ENCODE measurements at places on chromosomes 11 and 22.

- no peak for DNase-seq
These were observed 98.8 kb downstream of the CRYBB2 start for GRCh38 chr22:25318081-25318823.

- DNase-seq = peak; percentile 76
These were observed 39.6 kb downstream of the LIF start for GRCh38 chr22:30206944-30207343.

DNA sequence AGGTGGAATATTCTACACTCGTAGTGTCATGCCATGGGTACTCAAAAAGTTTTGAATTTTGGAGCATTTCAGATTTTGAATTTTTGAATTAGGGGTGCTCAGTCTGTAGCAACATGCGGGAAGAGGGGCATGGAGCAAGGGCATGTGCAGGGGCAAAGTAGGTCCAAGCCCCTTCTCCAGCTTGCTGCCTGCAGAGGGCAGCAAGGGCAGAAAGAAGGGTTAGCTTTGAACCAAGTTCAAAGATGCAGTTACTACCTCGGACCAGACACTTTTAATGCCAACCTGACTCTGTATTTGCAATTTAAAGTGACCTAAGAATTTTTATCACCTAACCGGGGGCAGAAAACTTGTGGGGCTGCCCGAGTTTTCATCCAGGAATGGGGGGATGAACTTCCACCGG lies 68.2 kb downstream of the CD82 start:
- no peak for DNase-seq

DNA sequence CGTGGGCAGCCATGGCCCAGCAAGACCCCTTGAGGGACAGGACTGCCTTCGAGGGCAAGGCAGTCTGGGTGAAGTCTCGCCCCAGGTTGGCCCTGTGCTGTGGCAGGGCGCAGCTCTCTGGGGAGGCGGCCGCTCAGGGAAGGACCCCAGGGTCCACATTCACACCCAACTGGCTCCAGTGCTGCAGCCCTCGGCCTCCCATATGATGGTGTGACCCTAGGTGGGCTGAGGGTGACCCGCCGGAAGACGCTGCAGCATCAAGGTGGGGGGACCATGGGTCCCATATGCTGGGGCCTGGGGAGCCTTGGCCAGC lies 28.0 kb upstream of the CCDC188 start:
- DNase-seq = no peak

DNA sequence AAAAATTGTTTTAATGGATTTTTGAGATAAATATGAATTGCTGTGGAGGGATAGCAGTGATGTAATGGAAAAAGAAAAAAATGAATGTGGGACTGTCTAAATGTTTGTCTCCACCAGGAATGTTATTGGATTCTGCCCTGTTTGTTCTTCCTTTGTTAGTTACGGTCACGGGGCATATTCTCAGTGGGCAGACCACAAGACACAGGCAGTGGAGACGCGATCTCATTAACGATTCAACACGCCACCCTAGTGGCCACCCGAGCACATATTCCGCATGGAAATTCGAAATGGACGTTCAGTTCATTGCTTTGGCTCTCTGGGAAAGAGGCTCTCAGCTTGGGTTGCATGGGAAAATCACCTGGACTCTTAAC lies 151.8 kb upstream of the TTC12 start:
- DNase-seq = no peak

DNA sequence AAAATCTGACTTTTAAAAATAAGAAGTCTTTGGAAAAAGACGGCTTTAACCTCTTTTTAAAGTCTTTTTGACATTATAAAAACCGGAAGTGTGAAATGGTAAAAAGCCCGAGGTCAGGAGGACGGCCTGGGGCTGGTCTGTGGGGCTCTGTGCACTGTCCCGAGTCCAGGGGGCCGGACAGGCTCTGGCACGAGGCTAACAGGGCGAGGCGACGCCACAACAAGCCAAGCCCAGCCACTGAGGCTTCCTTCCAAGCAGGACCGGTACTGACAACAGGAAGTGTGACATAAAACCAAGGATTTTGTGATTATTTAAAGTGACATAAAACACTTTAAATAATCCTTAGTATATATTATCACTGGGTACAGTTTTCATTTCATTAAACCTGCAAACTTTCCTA lies 39.2 kb downstream of the BRD1 start:
- no peak for DNase-seq

GRCh38 chr11:60332846-60333245 lies 5.8 kb downstream of the MS4A6E start:
- no peak for DNase-seq

GRCh38 chr22:48805516-48805915 lies 1022.2 kb downstream of the BRD1 start:
- DNase-seq = no peak

GRCh38 chr22:40123387-40123786 lies 54.3 kb upstream of the TNRC6B start:
- DNase-seq = no peak

- no peak for DNase-seq
These were observed 534.3 kb downstream of the ETS1 start for GRCh38 chr11:128052912-128053641.

DNA sequence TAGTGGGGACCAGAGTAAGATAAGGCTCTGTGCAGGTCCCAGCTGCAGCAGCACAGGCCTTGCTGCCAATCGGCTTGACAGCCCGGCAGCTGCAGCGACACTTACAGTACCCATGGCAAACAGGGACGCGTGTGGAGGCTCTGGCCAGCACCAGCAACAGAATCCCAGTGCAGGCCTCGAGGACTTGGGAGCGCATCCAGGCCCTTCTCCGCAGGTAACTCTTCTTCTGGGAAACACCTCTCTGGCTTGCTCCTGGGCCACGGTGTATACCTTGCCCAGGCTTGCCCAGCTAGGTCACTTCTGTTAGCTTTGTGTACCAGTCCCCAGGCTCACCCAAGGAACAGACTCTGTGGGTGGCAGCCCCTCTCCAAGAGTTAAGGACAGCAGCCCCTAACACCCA lies 126.7 kb downstream of the CTTN start:
- no peak for DNase-seq

DNA sequence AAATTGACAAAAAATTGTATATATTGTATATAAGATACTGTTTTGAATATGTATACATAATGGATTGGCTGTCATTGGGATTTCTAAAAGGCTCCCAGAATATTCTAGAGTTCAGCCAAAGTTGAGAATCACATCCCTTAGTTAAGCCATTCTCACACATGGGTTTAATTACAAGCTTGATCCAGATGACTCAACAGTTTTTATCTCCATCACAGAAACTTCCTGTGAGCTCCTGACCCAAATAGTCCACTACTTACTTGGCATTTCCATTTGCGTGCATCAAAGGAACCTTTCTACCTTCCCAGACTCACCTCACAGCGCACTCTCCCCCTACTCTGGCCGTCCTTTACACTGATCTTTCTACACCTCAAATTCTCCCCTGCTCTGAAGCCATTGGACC lies 184.8 kb upstream of the ARHGAP20 start:
- no peak for DNase-seq

DNA sequence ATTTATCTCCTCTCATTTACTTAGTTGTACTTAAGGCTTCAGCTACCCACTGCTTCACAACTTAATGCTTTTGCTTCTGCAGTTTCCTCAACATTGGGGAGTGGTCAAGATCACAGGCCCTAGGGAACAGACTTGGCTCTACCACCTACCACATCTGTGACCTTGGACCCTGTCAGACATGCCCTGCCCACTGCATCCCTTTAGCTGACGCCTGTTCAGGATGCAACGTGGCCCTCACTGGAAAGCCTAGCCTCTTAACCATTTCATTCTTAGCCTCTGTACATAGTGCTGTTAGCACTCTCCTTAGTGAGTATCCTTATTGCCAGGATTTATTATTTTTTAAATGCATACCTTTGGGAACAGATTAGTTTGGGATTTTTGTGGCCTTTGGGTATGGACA lies 34.4 kb downstream of the TNRC6B start:
- DNase-seq = no peak

- DNase-seq = peak; percentile 82
These were observed 269.9 kb upstream of the SORL1-AS1 start for GRCh38 chr11:121722431-121723245.

DNA sequence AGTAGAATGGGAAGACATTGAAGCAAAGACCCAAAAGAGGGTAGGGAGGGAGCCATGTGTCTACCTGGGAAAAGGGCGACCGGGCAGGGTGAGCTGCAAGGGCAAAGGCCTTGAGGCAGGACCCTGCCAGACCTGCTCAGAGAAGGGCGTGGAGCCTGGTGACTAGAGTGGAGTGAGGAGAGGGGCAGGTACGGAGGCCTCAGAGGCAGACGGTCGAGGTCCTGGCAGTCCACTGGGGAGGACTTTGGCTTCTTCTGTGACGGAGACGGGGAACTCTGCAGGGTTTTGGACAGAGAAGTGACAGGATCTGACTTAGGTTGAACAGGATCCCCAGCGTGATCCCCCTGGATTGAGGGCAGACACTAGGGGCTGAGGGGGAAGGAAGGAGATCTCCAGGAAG lies 12.9 kb downstream of the RIBC2 start:
- DNase-seq = no peak

- DNase-seq = no peak
These were observed 146.2 kb downstream of the TRIM29 start for GRCh38 chr11:119991669-119992068.

DNA sequence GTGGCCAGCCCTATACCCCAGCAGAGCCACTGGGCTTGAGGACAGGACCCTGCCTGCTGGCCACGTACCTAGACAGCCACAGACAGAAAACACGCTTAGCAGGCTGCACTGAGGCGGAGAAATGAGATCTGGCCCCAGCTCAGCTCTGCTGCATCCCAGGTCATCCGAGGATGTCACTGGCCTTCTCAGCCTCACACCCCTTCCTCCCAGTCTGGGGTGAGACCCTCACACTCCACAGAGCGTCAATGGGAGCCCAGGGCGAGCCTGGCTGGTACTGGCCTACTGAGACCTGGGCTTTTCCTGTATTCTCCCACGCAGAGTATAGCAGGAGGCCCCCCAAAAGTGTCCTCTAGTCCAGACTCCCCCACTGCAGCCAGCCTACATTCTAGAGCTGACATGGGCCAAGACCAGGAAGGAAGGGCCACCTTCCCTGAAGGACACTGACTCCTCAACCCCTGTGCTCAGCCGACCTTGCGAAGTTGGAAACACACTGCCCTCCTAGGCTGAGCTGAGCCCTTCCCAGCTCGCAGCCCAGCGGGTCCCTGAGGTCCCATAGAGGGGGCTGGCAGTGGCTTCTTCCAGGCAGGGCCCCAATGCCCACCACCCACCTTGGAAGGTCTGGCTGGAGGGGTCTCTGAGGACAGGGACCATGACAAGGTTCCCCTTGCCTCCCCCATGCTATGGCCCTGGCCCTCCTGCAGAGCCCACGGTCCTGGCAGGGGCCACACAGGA lies 65.9 kb upstream of the LINC01488 start:
- DNase-seq = no peak

DNA sequence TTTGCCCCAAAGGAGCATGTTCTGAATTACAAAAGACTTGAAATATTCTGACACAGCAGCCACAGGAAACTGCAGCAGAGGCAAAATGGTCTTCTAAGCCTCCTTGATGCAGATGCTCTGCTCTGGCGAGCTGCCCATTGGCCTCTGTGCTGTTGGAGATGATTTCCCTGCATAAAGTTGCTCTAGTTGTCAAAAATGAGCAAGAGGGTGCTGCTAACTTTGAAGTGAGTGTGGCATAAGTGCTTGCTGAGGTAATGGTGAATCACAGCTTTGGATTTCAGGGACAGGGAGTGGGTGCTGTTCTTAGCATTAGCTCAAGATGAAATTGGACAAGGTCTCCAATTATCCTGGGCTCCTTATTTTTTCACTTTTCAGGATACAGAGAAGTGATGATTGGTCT lies 435.4 kb downstream of the TMEM135 start:
- DNase-seq = no peak

DNA sequence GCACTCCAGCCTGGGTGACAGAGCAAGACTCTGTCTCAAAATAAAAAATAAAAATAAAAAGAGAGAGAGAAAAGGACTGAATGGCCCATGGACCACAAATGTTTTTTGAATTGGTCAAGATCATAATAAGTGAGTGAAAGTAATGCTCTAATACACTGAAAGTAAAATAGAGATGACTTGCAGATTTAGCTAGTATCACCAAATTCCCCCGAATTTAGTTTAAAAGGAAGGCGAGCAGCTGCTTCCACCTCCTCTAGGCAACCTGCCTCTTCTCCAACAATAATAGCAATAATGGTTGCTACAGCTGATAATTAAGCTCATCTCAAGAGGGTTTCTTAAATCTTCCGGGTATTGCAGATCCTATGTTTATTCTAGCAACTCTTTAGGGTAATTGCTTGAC lies 36.8 kb downstream of the CELF1 start:
- no peak for DNase-seq

- peak; percentile 60 for DNase-seq
These were observed 125.8 kb downstream of the MICAL2 start for GRCh38 chr11:12235947-12236743.

DNA sequence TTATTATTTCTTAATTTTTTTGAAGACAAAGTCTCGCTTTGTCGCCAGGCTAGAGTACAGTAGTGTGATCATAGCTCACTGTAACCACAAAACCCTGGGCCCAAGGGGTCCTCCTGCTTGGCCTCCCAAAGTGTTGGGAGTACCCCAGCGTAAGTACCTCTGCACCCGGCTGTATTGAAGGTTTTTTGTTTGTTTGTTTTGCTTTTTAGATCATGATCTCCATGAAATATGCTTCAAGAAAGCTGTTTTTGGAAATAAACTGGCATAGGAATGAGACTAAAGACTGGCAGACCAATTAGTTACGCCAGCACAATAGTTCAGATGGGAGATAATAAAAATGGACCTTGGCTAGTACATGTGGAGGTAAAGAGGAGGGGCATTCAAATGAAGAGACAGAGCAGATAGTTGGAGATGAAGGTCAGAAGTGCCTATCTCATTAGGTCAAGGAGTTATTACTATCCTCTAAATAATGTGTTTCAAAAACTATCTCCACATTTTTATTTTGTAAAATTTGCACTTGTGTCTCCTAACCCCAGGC lies 4.1 kb upstream of the MRPL48 start:
- DNase-seq = no peak

- DNase-seq = no peak
These were observed 150.2 kb downstream of the SNX19 start for GRCh38 chr11:130765951-130766649.

GRCh38 chr11:16924826-16925560 lies 89.2 kb downstream of the PLEKHA7 start:
- peak; percentile 72 for DNase-seq

GRCh38 chr22:31800065-31800464 lies 46.2 kb downstream of the DEPDC5 start:
- no peak for DNase-seq

GRCh38 chr11:10108915-10109680 lies 184.9 kb downstream of the SBF2 start:
- no peak for DNase-seq

GRCh38 chr22:50317674-50318073 lies 9.1 kb downstream of the DENND6B start:
- no peak for DNase-seq

- no peak for DNase-seq
These were observed 244.7 kb downstream of the ETS1 start for GRCh38 chr11:128342511-128343134.

- no peak for DNase-seq
These were observed 11.0 kb upstream of the CWF19L2 start for GRCh38 chr11:107468596-107468995.

All from neural progenitor cell (in vitro differentiated cells).